Upper lobe of left lung (tissue), 6 donors: ENCODE measurements at places on chromosomes 2 and 18.

- no peaks in the 10 kb centered on the region for H3K27me3 ChIP-seq
- no peak for DNase-seq
- no peaks in the 10 kb centered on the region for H3K4me1 ChIP-seq
- H3K36me3 ChIP-seq, result no peaks in the 10 kb centered on the region
- H3K27ac ChIP-seq, result no peak overlapping the region
- H3K4me3 ChIP-seq, result no peak overlapping the region
These were observed 77.7 kb downstream of the KCTD18 start for GRCh38 chr2:200431996-200432705.

GRCh38 chr2:128633501-128633900 is 314.8 kb upstream of the HS6ST1 start:
- no peak overlapping the region for H3K4me3 ChIP-seq
- H3K27me3 ChIP-seq, result no peaks in the 10 kb centered on the region
- DNase-seq, result no peak
- H3K36me3 ChIP-seq, result no peaks in the 10 kb centered on the region

GRCh38 chr2:235391921-235392615 is 101.8 kb upstream of the AGAP1 start:
- H3K36me3 ChIP-seq, result no peaks in the 10 kb centered on the region
- DNase-seq, result no peak
- no peak overlapping the region for H3K27ac ChIP-seq
- no peaks in the 10 kb centered on the region for H3K4me1 ChIP-seq

DNA sequence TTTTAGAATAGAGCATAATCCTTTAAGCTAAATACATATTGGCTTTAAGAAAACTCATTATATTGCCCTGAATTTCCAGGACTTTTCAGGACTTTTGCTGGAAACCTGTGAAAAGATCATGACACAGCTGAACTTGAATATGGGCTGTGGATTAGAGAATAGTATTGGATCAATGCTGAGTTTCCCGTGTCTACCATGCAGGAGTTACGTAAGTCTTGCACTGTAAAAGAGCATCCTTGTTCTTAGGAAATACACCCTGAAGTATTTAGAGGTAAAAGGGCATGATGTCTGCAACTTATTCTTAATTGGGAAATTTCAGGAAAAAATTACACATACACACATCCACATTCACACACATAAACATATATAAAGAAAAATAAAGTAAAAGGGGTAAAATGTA is 82.1 kb downstream of the ZFP36L2 start:
- no peaks in the 10 kb centered on the region for H3K36me3 ChIP-seq
- no peaks in the 10 kb centered on the region for H3K27me3 ChIP-seq
- peaks cover 26% of the 10 kb centered on the region for H3K4me1 ChIP-seq
- no peak overlapping the region for H3K27ac ChIP-seq
- no peak overlapping the region for H3K4me3 ChIP-seq
- DNase-seq, result no peak

- H3K27me3 ChIP-seq, result no peaks in the 10 kb centered on the region
- H3K4me1 ChIP-seq, result peaks cover 8% of the 10 kb centered on the region
- peaks cover 5% of the 10 kb centered on the region for H3K36me3 ChIP-seq
- H3K27ac ChIP-seq, result peak overlapping the region; percentile 48
These were observed 17.9 kb upstream of the SFXN5 start for GRCh38 chr2:73089270-73090030.

DNA sequence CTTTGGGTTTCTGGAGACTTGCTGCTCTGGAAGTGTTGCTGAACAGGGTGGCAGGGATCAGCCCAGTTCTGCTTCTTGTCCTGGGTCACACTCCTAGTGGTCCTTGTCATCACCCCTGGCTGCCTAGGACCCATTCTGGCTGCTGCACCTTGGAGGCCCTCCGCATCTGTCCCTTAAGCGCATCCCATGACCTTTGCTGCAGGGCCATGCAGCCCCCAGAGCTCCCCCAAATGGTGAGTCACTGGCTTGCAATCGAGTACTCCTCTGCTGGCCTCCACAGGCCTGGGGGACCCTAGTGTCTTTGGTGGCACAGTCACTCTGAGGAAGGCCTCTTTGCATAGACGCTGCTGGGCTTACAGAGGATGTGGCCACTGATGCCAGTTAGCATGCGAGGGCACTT is 188.5 kb downstream of the ASB1 start:
- H3K4me1 ChIP-seq, result no peaks in the 10 kb centered on the region
- no peak overlapping the region for H3K4me3 ChIP-seq
- no peaks in the 10 kb centered on the region for H3K27me3 ChIP-seq
- H3K36me3 ChIP-seq, result no peaks in the 10 kb centered on the region
- no peak for DNase-seq
- H3K27ac ChIP-seq, result no peak overlapping the region
